ENCODE measurements at places on chromosomes 5 and 9.
A peak's percentile ranks its signal among the peaks of the same experiment; 100 is the strongest.

DNA sequence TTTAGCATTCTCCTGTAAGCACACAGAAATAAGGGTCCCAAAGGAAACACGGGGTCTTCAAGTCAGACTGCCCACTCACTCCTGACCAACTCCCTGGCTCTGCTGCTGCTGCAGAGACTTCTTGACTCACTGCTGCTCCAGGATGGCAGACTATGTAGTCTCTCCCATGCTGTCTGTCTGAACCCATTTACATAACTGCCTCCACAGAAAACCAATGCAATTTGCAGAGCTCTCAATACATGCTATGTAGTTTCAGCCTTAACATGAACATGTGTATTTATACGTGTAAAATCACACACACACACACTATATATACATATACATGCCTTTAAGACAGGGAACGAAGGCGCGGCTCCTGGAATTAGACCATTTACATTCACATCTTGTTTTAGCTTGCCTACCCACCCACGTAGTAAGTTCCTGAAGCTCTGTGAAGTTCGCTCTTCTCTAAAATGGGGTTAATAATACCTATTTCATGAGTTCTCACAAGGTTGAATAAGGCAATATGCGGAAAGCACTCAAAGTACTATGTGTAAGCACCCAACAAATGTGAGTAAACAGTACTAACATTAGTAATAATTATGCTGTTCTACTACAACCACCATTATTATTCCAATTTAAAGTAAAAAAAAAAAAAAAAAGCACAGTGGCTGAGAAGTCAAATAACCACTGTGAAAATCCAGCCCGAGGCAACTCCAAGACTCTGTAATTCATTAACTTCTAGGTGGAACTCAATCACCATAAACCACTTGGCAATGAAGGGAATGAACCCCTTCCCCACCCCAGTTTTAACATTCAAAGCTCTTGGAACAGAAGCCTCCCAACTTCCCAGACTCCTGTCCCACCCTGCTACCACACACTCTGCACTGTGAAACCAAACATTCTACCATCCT lies 31.8 kb downstream of the PRELID2 start:
- no peak for DNase-seq

- peak; percentile 91 for DNase-seq
Observed at GRCh38 chr5:141564216-141564692, 54.5 kb downstream of the DIAPH1 start.

GRCh38 chr5:84017523-84018172 lies 297.0 kb upstream of the HAPLN1 start:
- DNase-seq, result no peak

DNA sequence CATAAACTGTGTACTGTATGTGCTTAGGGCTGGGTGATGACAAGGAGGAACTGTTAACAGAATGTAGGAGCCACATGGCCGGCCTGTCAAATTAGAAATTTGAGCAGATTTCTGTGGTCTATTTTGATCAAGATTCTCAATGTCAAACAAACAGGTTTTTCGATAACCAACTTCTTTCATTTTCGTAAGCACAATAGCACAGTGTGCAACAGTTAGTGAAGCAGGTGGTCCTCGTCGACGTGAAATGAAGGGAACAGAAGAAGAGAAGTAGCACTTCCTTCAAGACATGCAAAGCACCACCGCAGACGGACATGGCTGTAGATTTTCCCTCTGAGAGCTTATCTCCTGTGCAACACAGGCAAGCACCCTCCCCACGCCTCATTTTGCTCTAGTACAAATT lies 252.1 kb downstream of the CRB2 start:
- no peak for DNase-seq

GRCh38 chr5:171162596-171162995 lies 146.5 kb upstream of the TLX3 start:
- no peak for DNase-seq

GRCh38 chr9:16385590-16385989 lies 484.9 kb downstream of the BNC2 start:
- DNase-seq, result no peak

DNA sequence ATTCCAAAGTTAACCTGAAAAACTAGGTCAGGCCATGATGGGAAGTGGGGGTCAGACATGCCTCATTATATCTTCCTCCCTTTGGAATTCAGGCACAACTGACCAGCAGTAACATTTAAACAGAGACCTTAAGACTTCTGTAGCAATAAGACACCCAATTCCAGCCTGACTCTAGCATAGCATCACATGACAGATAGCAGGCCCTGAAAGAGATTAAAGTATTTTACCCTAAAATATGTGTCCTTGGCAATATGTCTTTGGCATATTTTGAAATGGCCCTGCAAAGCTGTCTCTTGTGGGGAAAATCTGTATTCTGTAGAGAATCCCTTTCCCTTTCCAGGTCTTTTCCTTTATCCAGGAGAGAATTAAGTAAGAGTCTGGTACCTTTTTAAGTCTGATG lies 34.3 kb downstream of the S1PR3 start:
- no peak for DNase-seq

DNA sequence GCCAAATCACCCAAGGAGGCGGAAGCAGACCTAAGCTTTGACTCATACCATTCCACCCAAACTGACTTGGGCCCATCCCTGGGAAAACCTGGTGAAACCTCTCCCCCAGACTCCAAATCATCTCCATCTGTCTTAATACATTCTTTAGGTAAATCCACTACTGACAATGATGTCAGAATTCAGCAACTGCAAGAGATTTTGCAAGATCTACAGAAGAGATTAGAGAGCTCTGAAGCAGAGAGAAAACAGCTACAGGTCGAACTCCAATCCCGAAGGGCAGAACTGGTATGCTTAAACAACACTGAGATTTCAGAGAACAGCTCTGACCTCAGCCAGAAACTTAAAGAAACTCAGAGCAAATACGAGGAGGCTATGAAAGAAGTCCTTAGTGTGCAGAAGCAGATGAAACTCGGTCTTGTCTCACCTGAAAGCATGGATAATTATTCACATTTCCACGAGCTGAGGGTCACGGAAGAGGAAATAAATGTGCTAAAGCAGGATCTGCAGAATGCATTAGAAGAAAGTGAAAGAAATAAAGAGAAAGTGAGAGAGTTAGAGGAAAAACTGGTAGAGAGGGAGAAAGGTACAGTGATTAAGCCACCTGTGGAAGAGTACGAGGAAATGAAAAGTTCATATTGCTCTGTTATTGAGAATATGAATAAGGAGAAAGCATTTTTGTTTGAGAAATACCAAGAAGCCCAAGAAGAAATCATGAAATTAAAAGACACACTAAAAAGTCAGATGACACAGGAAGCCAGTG lies 15.8 kb upstream of the TTC23L start:
- DNase-seq, result no peak

DNA sequence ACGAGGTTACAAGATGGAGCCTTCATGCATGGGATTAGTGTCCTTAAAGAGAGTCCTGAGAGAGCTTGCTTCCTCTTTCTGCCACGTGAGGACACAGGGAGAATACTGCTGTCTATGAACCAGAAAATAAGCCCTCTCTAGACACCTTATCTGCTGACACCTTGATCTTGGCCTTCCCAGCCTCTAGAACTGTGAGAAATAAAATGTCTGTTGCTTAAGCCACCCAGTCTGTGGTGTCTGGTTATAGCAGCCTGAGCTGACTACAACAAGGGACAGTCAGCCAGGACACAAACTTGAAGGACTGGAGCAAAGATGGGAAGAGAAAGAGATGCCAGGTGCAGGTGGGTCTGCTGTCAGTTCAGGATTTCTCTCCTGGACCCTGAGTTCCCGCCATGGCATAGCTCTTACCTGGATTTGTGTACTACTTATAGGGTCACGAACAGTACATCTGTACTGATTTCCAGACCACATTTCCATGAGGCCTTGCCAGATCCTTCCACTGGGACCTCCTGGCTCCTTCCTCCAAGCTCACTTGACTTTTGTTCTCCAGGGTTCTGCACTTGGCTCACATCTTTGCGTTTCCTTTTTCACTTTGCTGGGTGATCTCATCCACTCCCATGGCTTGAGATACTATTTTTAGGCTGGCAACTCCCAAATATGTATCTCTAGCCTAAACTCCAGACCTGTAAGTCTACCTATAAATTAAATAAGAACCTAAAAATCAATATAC lies 44.9 kb upstream of the LIFR start:
- DNase-seq, result no peak

All from CD4-positive, alpha-beta T cell treated with Interleukin-15 for 4 hours (primary cell).